ENCODE measurements at places on chromosomes 5 and 9. TPM values are rescaled to one million over a fixed set of nuclear protein-coding genes. Genes with fewer than 3 reads are reported as not detected.

The PCDHB14 gene
- 2.7 TPM for total RNA-seq

The LPCAT1 gene
- total RNA-seq, result 11.6 TPM

The OMD gene
- 0.36 TPM for total RNA-seq

The UBTD2 gene
- 37.6 TPM for total RNA-seq

The OTP gene
- under 0.01 TPM for total RNA-seq

The TAS2R1 gene
- not detected for total RNA-seq

The IFNA4 gene
- total RNA-seq, result not detected

The C9orf153 gene
- under 0.01 TPM for total RNA-seq

The LEAP2 gene
- total RNA-seq, result under 0.01 TPM

The FREM1 gene
- 0.72 TPM for total RNA-seq

The CNTLN gene
- total RNA-seq, result 17.7 TPM

The DIAPH1 gene
- 19.2 TPM for total RNA-seq

The SVEP1 gene
- 43.0 TPM for total RNA-seq

GRCh38 chr9:77663754-77664153 lies 15.6 kb upstream of the GNA14 start:
- DNase-seq, result peak; percentile 75
- H3K4me3 ChIP-seq, result peak overlapping the region; percentile 34
- H3K4me1 ChIP-seq, result peaks cover 10% of the 10 kb centered on the region
- H3K27ac ChIP-seq, result no peak overlapping the region
- H3K36me3 ChIP-seq, result no peaks in the 10 kb centered on the region

GRCh38 chr9:136346927-136347465 lies 16.5 kb downstream of the DNLZ start:
- no peak for DNase-seq
- no peaks in the 10 kb centered on the region for H3K27me3 ChIP-seq
- H3K4me1 ChIP-seq, result peaks cover 27% of the 10 kb centered on the region
- no peak overlapping the region for H3K27ac ChIP-seq
- peaks cover 16% of the 10 kb centered on the region for H3K36me3 ChIP-seq

GRCh38 chr5:96468956-96469355 lies 35.9 kb upstream of the PCSK1 start:
- H3K4me3 ChIP-seq, result no peak overlapping the region
- no peaks in the 10 kb centered on the region for H3K27me3 ChIP-seq
- no peaks in the 10 kb centered on the region for H3K4me1 ChIP-seq

DNA sequence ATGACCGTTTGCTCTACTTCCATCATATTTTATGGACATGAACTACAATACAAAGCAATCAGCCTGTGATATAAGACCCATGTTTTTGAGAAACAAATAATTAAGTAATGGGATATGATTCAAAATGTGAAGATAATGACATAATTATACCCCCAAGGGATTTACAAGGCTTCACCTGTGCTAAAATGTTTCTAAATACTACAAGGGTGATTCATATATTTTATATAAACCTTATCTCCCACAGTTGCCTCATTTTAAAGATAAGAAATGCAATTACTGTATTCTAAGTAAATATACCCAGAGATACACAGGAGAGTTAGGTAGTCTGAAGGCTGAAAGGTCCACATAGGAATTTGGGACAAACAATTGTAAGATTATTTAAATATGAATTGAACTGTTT lies 662.0 kb upstream of the CHD1 start:
- DNase-seq, result no peak
- no peaks in the 10 kb centered on the region for H3K27me3 ChIP-seq

DNA sequence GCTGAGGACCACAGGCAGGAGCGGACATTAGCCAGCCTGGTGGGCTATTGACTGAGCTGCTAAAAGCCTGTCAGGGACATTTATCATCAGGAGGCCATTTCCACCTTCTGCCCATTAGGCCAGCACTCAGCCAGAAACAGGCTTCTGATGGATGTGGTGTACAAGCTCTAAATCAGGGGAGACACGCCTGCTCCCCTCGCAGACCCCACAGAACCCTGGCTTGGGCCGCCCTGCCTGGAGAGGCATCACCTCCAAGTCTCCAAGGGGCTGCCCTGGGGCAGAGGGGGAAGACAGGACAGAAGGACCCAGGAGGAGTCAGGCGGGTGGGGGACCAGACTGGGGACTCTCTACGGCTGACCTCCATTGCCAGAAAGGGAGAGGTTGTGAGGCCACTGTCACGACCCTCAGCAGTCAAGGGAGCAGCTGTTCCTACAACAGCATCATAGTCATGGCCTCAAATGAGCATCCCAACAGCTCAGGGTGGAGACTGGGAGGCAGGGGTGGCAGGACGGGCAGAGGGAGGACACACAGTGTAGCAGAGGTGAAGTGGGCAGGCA lies 24.0 kb upstream of the TRIM14 start:
- no peak overlapping the region for H3K27ac ChIP-seq
- peak; percentile 71 for DNase-seq

GRCh38 chr9:93636172-93636661 lies 59.8 kb downstream of the PHF2 start:
- peaks cover 24% of the 10 kb centered on the region for H3K36me3 ChIP-seq
- H3K4me1 ChIP-seq, result no peaks in the 10 kb centered on the region
- H3K4me3 ChIP-seq, result no peak overlapping the region
- DNase-seq, result no peak

- H3K27ac ChIP-seq, result no peak overlapping the region
- no peaks in the 10 kb centered on the region for H3K36me3 ChIP-seq
- no peak overlapping the region for H3K4me3 ChIP-seq
- H3K27me3 ChIP-seq, result peaks cover 36% of the 10 kb centered on the region
Measured at GRCh38 chr9:112917047-112917986, 26.6 kb upstream of the SLC46A2 start.

DNA sequence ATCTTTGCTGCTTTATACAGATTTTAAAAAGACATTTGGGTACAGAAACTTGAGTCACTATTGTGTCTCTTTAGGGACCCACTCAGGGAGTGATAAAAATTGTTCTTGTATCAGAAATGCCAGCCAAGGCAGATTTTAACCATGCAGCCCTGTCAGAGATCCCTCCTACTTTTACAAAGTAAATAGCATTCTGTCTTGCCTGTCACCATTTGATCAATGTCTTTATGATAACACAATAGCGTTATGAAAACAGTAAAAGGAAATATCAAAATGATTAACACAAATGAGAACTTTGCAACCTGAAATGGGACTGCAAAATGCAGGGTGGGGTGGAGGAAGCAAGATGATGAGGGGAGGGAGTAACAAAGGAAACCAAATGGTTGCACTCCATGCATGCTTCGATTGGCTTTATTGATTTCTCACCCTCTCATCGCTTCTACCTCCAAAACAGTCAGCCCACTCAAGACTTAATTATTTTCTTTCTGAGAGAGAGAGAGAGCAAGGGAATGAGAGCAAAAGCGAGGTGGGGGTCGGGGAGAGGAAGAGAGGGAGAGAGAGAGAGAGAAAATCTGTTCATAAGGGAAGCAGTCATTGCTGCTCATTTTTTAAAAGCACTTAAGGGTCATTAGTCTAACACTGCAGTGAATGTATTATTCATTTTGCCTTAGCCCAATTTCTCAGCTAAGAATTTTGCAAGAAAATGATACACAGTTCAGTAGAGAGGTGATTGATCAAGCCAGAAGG lies 576.5 kb downstream of the CSNK1G3 start:
- no peaks in the 10 kb centered on the region for H3K4me1 ChIP-seq
- no peaks in the 10 kb centered on the region for H3K36me3 ChIP-seq
- no peak for DNase-seq

- H3K27me3 ChIP-seq, result peaks cover under 1% of the 10 kb centered on the region
- H3K4me3 ChIP-seq, result no peak overlapping the region
- H3K4me1 ChIP-seq, result peaks cover 5% of the 10 kb centered on the region
- no peaks in the 10 kb centered on the region for H3K36me3 ChIP-seq
- no peak overlapping the region for H3K27ac ChIP-seq
Measured at GRCh38 chr5:76641514-76642120, 18.4 kb upstream of the F2RL2 start.

GRCh38 chr5:171617817-171618591 lies 167.6 kb upstream of the SMIM23 start:
- no peak overlapping the region for H3K27ac ChIP-seq
- H3K36me3 ChIP-seq, result no peaks in the 10 kb centered on the region
- H3K4me1 ChIP-seq, result no peaks in the 10 kb centered on the region
- peaks cover 18% of the 10 kb centered on the region for H3K27me3 ChIP-seq
- H3K4me3 ChIP-seq, result no peak overlapping the region

- H3K4me1 ChIP-seq, result no peaks in the 10 kb centered on the region
- no peak overlapping the region for H3K27ac ChIP-seq
- no peak overlapping the region for H3K4me3 ChIP-seq
- H3K27me3 ChIP-seq, result no peaks in the 10 kb centered on the region
- no peaks in the 10 kb centered on the region for H3K36me3 ChIP-seq
Measured at GRCh38 chr9:11618241-11618805, 1005.5 kb upstream of the PTPRD start.

DNA sequence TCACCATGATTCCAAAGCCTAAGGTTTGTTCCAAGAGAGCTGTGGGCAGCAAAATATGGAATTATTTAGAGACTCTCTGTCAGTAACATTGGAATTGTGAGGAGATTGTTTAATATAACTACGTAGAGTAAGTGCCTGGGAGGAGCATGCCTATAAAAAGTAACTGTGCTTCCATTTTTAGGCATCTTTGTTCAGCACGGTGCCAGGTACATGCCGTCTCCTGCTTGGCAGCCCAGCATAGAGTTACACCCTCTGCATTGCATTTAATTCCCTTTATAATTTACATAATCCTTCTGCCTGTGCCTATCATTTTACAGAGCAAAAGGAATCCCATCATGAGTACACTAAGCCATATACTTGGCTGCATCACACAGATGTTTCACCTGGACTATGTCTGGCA lies 32.1 kb upstream of the ALDH1A1 start:
- H3K36me3 ChIP-seq, result no peaks in the 10 kb centered on the region
- no peaks in the 10 kb centered on the region for H3K27me3 ChIP-seq
- no peak for DNase-seq
- H3K4me3 ChIP-seq, result no peak overlapping the region
- no peak overlapping the region for H3K27ac ChIP-seq

DNA sequence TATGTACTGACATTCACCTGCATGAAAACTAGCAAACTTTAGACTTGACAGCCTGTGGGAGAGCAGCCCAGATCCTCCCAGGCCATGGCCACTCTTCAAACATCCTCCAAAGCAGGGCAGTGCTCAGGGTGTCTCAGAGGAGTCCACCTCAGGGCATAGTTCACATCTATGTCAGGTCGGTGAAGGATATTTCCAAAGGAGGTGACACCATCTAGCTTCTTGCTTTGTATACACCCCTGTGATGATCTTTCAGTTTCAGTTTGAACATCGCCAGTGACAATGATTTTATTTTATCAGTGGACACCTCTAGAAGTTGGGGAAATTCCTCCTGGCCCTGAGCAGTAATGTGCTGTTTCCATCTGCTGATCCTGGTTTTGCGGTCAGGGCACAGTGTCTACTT lies 20.1 kb downstream of the CDK20 start:
- no peak overlapping the region for H3K27ac ChIP-seq
- no peaks in the 10 kb centered on the region for H3K36me3 ChIP-seq
- H3K4me1 ChIP-seq, result no peaks in the 10 kb centered on the region
- DNase-seq, result no peak
- no peak overlapping the region for H3K4me3 ChIP-seq
- no peaks in the 10 kb centered on the region for H3K27me3 ChIP-seq

DNA sequence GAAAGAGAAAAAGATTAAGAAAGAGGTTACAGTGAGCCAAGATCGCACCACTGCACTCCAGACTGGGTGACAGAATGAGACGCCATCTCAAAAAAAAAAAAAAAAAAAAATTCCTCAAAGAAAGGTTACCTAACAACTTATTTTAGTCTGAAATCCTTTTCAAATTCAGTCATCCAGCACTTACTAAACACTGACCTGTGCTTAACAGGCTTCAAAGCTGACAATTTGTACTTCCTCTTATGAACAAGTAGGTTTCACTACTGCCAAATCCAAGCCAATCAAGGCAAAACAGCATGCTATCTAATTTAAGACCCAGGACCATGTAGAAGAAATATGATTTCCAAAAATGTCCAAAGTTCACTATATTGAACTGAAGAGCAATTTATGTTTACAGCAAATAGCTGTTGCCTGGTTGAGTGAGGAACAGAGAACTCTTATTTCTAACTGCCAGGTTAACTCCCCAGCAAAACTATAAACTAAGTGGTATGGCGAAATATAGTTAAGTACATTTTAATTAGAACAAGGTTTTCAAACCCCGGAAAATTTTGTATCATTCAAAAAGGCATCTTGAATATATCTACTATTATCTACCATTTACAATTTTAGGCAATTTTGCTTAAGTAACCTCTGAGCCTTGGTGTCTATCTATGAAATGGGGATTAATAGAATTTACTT lies 13.4 kb downstream of the PWWP2A start:
- no peak overlapping the region for H3K4me3 ChIP-seq
- H3K27ac ChIP-seq, result peak overlapping the region; percentile 33
- peaks cover 20% of the 10 kb centered on the region for H3K36me3 ChIP-seq
- no peaks in the 10 kb centered on the region for H3K27me3 ChIP-seq
- no peaks in the 10 kb centered on the region for H3K4me1 ChIP-seq

DNA sequence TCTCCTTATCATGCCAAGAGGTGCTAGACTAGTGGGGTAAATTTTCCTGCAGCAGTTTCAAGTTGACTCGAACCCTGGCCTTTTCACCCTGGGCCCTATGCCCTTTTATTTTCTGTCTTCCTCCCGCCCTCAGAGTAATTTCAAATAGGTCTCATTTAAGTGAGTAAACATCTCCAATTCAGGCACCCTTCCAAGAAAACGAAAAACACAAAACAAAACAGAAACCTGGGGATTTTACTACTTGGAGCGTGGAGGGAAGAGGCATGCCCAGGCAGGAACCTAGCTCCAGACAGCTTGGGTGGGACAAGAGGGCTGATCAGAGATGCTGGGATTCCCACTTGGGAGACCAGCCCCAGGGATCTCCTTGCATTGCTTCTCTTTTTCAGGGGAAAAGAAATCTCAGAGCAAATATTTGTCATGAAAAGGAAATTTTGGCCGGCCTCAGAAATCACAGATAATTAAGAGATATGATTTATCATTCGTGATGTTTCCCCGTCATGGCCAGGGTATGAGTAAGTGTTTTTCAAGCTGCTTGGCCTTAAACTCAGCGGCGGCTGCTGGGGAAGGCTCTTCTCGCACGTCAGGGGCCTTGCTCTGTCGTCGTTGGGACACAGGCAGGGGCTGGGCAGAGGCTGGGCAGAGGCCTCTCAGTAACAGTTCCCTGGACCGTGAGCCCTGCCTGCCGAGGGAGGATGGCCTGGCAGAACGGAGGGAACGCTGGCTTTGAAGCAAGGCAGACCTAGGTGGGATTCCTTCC lies 248.6 kb upstream of the KLF4 start:
- H3K27me3 ChIP-seq, result no peaks in the 10 kb centered on the region
- H3K4me1 ChIP-seq, result peaks cover 58% of the 10 kb centered on the region
- no peaks in the 10 kb centered on the region for H3K36me3 ChIP-seq
- H3K4me3 ChIP-seq, result no peak overlapping the region
- peak overlapping the region; percentile 100 for H3K27ac ChIP-seq
- peak; percentile 84 for DNase-seq

GRCh38 chr9:127014910-127015540 lies 100.4 kb downstream of the RALGPS1 start:
- peaks cover 16% of the 10 kb centered on the region for H3K27me3 ChIP-seq
- H3K27ac ChIP-seq, result no peak overlapping the region
- H3K4me3 ChIP-seq, result no peak overlapping the region
- no peak for DNase-seq

DNA sequence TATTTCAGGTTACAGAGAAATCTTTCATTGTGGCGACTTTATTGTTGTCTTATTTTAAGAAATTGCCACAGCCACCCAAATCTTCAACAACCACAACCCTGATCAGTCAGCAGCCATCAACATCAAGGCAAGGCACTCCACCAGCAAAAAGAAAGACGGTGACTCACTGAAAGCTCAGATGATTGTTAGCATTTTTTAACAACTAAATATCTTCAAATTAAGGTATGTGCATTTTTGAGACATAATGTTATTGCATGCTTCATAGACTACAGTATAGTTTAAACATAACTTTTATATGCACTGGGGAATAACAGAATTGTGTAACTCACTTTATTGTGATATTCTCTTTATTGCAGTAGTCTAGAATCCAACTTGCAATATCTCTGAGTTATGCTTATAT lies 263.4 kb downstream of the TMEM232 start:
- no peak overlapping the region for H3K4me3 ChIP-seq
- no peak for DNase-seq
- H3K27me3 ChIP-seq, result no peaks in the 10 kb centered on the region
- no peak overlapping the region for H3K27ac ChIP-seq
- H3K36me3 ChIP-seq, result no peaks in the 10 kb centered on the region
